ENCODE measurements at places on chromosomes 3 and 15.

DNA sequence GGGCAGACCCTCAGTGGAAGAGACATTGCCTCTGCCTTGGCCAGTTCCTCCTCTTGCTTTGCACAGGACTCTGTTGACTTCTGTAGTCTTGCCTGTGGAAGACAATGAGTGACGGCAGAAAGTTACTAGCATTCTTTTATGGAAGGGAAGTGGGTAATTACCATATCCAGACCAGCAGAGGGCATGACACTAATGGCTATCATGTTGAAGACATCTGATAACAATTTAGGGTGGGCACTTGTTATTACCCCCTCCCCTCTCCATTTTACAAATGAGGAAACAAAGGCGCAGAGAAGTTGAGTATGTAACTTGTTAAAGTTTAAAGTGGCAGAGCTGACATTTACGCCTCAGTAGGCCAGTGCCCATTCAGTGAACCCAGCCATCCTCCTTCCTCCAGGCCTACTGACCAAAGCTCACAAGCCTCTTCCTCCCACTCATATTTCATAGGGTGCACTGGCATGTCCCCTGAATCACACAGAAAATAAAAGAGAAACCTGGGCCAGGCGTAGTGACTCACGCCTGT, 48.2 kb upstream of the FMN1 start:
- DNase-seq, result no peak

DNA sequence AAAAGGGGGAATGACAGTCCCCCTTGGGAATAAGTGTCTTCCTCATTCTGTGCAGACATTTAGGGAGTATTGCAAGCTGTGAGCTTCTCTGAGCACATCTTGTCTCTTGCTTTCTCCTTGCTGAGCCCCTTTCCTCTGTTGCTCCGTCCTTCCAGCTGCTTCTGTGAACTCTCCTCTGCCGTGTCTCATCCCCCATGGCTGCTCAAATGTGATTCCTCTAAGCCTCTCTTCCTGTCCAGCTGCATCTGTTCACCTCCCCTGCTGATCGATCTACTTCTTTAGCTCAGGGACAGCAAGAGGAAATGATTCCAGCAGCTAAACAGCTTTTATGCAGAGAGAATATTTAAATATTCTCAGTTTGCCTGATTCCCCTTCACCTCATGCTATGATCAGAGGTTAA, 328.0 kb upstream of the DNAJC19 start:
- DNase-seq, result no peak

- no peak for DNase-seq
Observed at GRCh38 chr15:63234451-63234870, 42.9 kb upstream of the APH1B start.

- DNase-seq, result no peak
Observed at GRCh38 chr3:45881078-45882022, 5.0 kb upstream of the CCR9 start.

DNA sequence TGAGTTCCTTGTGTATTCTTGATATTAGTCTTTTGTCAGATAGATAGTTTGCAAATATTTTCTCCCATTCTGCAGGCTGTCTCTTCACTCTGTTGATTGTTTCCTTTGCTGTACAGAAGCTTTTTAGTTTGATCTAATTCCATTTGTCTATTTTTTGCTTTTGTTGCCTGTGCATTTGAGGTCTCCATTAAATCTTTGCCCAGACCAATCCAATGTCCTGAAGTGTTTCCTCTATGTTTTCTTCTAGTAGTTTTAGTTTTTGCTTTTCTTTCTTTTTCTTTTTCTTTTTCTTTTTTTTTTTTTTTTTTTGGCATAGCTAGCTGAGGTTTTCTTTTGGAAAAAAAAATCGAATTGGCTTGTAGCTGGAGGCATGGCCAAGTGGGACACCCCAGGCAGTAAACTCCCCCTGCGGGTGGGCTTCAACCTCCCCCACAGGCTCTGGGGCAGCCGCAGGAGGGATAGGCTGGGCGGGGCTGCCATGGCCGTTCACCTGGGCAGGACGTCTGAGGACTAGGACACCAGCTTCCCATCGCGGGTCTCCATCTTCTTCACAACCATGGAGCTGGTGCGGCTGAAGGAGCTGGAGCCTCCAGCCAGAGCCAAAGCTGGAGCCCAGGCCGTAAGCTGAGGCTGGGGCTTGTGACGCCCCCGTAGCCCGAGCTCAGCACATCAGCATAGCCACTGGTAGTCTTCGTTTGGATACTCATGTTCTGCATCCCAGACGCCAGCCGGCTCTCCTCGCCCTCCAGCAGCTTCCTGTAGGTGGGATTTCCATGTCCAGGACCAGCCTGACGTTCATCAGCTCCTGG, 16.2 kb upstream of the PSTPIP1 start:
- no peak for DNase-seq

DNA sequence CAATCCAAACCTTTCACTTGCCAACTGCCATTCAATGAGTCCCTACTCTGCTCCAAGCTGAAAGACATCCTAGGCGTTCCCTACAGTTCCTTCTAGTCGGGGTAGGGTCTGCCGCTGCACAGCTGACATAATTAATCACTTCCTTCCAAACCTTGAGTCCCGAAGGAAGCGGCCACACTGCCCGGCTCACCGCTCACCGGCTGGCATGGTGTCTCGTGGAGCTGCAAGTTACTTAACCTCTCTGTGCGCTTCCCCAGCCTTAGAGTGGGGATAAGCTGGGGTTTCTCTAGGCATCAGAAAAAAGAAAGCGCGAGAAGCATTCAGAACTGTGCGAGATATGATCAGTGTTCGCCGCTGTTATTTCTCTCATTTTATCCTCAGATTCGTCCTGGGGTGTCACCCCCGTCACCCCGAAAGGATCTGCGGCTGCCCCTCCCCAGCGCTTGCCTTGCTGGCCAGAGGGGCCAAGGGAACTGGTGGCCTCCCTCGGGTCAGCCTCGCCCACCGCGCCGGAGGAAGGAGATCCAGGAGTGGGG, 748 bp downstream of the MRPS25 start:
- no peak for DNase-seq

GRCh38 chr3:72067721-72068120, 282.8 kb upstream of the PROK2 start:
- DNase-seq, result no peak

DNA sequence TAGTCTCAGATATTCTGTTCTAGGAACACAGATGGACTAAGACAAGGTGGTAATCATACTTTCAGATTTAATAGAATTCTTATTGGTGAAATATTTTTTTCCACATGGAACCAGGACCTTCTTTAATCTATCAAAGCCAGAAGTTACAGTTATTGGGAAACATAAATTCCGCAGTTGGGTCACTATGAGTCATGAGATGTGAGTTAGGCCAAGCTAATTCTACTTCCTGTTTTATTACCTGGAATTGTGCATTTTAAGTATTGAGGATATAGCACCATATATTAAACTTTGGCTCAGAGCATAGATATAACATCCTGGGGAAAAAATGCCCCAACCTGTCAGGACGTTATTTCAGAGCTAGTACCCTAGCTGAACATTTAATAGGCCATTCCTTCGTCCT, 96.4 kb upstream of the P3H2 start:
- DNase-seq, result no peak

GRCh38 chr15:81282911-81283310, 41.0 kb downstream of the STARD5 start:
- DNase-seq, result no peak

- peak; percentile 16 for DNase-seq
Observed at GRCh38 chr15:49918121-49918520, 200.9 kb downstream of the ATP8B4 start.

Data from NCI-H1694 (cell line).